ENCODE measurements at places on chromosomes 11 and 22. TPM values are rescaled to one million over a fixed set of nuclear protein-coding genes. Genes with fewer than 3 reads are reported as not detected.

The NXPE2 gene
- not detected for total RNA-seq

The OR52H1 gene
- not detected for total RNA-seq

The MRGPRX4 gene
- not detected for total RNA-seq

The RBM4 gene
- total RNA-seq, result 99.1 TPM

The PYGM gene
- 0.07 TPM for total RNA-seq

The MMP10 gene
- total RNA-seq, result 5.2 TPM

The FOLR1 gene
- total RNA-seq, result not detected

The CEP126 gene
- 1.2 TPM for total RNA-seq

The KIF18A gene
- 16.8 TPM for total RNA-seq

The SCN4B gene
- 4.9 TPM for total RNA-seq

The IL18 gene
- 52.6 TPM for total RNA-seq

The NXPE4 gene
- not detected for total RNA-seq

The CALCA gene
- total RNA-seq, result not detected

The SHANK3 gene
- total RNA-seq, result 4.0 TPM

The BACE1 gene
- total RNA-seq, result 11.8 TPM

The ENTHD1 gene
- not detected for total RNA-seq

The SEPTIN3 gene
- 0.03 TPM for total RNA-seq

The NAALADL1 gene
- total RNA-seq, result 5.6 TPM

The HYOU1 gene
- 149 TPM for total RNA-seq

The SELENOO gene
- total RNA-seq, result 28.9 TPM

The MUC5AC gene
- not detected for total RNA-seq

The RIMBP3B gene
- total RNA-seq, result not detected

The OR52M1 gene
- total RNA-seq, result not detected

The OR8G1 gene
- total RNA-seq, result not detected

The PANX3 gene
- not detected for total RNA-seq

The KREMEN1 gene
- 19.3 TPM for total RNA-seq

The WEE1 gene
- total RNA-seq, result 39.6 TPM

The OR2AT4 gene
- total RNA-seq, result not detected

The KDM4D gene
- 0.99 TPM for total RNA-seq

The PDGFD gene
- 0.11 TPM for total RNA-seq

The OR4A16 gene
- total RNA-seq, result not detected

The JAML gene
- not detected for total RNA-seq

The RTN4RL2 gene
- total RNA-seq, result 0.10 TPM

The JAM3 gene
- total RNA-seq, result 6.3 TPM

The RAB36 gene
- total RNA-seq, result 3.2 TPM

The KIAA1671 gene
- 26.2 TPM for total RNA-seq

The RIN1 gene
- 40.6 TPM for total RNA-seq

The POTEH gene
- not detected for total RNA-seq

The OR8G5 gene
- not detected for total RNA-seq

The TMPRSS5 gene
- total RNA-seq, result 0.14 TPM

The SLC43A3 gene
- 69.9 TPM for total RNA-seq

The LRP4 gene
- total RNA-seq, result 9.5 TPM

The PIWIL4 gene
- total RNA-seq, result 0.35 TPM

The ZP1 gene
- total RNA-seq, result not detected

The CARD18 gene
- total RNA-seq, result 0.78 TPM

The MMP1 gene
- total RNA-seq, result 34.4 TPM

The CCDC117 gene
- total RNA-seq, result 15.4 TPM

The TSSC4 gene
- total RNA-seq, result 66.7 TPM

The ZDHHC24 gene
- 8.9 TPM for total RNA-seq

The DCHS1 gene
- 0.11 TPM for total RNA-seq

The KCNK4 gene
- total RNA-seq, result not detected

Measured in foreskin keratinocyte (primary cell).